Gastroesophageal sphincter (tissue), 4 donors: ENCODE measurements at places on chromosomes 2 and 18. TPM values are rescaled to one million over a fixed set of nuclear protein-coding genes. Genes with fewer than 3 reads are reported as not detected.

The CD302 gene
- 60.0 TPM for total RNA-seq

The NEMP2 gene
- 2.4 TPM for total RNA-seq

The VWA3B gene
- not detected for total RNA-seq

The ITGA4 gene
- total RNA-seq: 3.2 TPM

The VWC2L gene
- total RNA-seq: not detected

The IL36B gene
- not detected for total RNA-seq

- ATAC-seq: no peak
These were observed 235.6 kb upstream of the ZNF521 start for GRCh38 chr18:25587545-25587944.

DNA sequence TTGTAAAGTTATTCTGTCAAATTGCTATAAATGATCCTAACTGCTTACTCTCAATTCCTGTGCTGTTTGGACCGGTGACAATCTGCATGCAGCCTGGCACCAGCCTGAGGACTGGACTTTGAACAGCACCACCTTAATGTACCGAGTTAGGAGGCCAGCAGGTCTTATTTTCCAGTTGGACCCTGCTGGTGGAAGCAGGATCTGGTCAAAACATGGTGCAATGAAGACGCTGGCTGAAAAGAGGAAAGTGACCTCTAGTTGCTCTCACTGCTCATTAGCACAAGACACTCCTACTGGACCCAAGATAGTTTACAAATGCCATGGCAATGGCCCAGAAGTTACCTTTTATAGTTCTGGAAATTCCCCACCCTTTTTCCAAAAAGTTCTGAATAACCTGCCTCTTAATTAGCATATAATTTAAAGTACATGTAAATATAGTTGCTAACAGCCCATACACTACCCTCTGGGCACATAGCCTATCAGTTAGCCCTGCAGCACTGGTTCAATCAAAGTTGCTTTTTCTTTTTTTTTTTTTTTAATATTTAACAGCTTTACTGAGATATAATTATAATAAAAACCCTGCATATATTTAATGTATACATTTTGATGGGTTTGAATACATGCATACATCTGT, 35.8 kb downstream of the RBKS start:
- no peak for ATAC-seq

DNA sequence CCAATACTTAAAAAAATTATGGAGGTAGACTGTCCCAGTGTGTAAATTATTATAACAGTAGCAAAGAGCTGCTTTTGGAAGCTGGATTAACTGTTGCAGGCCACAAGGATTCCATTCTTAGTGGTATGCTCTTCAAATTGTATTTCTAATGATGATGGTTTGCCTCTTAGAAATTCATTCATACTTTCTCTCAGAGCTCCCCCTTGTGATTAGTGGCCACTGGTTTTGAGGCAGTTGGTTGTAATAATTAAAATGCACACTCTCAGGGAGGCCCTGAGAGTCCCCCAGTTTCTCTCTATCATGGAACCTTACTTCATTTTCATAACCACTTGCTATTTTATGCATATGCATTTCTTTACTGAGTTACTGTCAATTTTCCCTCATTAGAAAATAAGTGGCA, 122.5 kb downstream of the PLA2R1 start:
- ATAC-seq: no peak

GRCh38 chr2:75065402-75066008, 107.1 kb downstream of the POLE4 start:
- no peak for ATAC-seq

DNA sequence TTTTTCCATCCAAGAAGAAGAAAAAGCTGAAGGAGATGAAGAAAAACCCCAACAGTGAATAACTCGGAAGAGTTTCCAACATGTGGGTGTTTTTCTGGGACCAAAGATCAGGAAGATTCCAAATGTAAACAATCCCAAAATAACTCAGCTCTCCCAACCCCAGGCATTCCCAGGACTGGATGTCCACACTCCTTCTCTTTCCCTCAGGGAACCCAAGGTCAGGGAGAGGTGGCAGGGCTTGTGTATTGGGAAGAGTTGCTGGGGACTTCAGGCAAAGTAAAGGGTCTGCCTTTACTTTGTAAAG, 268.0 kb downstream of the DYSF start:
- peak; percentile 38 for ATAC-seq

DNA sequence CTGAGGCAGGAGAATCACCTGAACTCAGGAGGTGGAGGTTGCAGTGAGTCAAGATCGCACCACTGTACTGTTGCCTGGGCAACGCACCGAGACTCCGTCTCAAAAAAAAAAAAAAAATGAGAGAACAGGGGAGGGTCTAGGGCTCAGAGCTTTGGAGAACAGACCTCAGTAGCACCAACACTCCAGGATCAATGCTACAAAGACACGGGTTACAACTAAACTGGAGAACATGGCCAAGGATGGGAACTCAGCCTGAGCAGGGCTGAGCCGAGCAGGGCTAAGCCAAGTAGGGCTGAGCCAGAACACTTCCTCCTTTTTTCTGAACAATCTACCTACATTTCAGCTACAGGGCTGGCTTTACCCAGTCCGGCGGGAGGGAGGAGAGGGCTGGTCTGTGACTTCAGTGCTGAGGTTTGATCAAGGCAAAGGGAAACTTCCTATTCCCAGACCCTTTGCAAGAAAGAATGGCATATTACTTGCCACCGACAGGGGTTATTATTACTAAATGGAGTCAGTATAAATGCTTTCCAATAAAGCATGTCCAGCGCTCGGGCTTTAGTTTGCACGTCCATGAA, 2.9 kb upstream of the CASP8 start:
- peak; percentile 46 for ATAC-seq

GRCh38 chr2:126884861-126885750, 13.6 kb upstream of the TEX51 start:
- no peak for ATAC-seq

GRCh38 chr2:121824264-121824663, 68.8 kb downstream of the TSN start:
- ATAC-seq: no peak

GRCh38 chr2:39513641-39514094, 76.6 kb upstream of the MAP4K3 start:
- ATAC-seq: peak; percentile 37

DNA sequence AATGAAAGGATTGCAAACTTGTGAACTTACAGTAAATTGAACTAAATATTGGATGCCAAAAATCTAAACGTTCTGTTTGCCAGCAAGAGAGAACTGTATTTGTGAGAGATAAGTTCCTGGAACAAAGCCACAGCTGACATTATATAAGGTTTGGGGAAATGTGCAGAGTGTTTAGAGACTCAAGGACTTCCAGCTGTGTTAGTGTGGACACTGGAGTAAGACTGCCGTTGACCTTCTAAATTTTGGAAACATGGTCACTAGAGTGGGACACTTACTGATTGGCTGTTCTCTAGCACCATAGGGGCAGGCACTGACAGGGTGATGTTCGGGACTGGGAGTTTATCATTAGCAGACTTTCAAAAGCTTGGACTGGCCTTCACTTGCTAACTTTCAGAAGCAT, 40.5 kb downstream of the SCN9A start:
- ATAC-seq: no peak

- no peak for ATAC-seq
These were observed 922.9 kb upstream of the FSHR start for GRCh38 chr2:50077190-50077737.
